ENCODE measurements at places on chromosomes 11 and 22. TPM values are rescaled to one million over a fixed set of nuclear protein-coding genes. Genes with fewer than 3 reads are reported as not detected.

RAPSN gene
- 2.2 TPM for total RNA-seq

SLC43A3 gene
- total RNA-seq, result 21.0 TPM

GRCh38 chr11:116791813-116792143 lies at the start of gene APOA5:
APOA5 (minus strand) TSS chr11:116791879; CDS start chr11:116791860, 19 bp downstream.
- DNase-seq, result no peak

GLB1L3 gene
- total RNA-seq, result not detected

TMEM191B gene
- 0.74 TPM for total RNA-seq

PHLDA2 gene
- not detected for total RNA-seq

FOLH1 gene
- total RNA-seq, result not detected

UBE4A gene
- total RNA-seq, result 32.6 TPM

DNA sequence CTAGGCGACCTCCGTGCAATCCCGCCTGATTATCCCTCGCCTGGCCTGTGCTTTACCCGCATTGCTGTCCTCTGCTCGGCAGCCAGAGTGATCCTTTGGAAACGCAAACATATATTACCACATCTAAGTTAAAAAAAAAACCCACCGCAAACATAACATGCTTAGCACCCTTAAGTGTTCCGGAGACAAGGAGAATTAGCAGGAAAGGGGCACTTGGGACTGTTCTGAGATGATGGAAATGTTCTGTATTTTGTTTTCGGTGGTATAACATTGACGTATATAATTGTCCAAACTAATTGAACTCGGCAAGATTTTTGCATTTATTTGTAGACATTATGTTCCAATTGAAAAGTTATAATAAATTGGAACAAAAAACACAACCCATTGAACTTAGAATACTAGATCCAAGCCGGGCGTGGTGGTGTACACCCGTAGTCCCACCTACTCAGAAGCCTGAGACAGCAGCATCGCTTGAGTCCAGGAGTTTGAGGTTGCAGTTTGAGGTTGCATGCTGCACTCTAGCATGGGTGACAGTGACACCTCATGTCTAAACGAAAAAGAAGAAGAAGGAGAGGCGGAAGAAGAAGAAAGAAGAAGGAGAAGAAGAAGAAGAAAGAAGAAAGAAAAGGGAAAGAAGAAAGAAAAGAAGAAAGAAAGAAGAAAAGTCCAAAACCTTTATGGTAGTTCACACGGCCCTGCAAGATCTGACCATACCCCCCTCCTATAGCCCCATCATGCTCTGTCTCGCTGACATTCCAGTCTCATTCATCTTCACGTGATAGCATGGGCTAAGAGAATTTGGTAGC lies 604 bp upstream of the POLR3H start:
- no peak for DNase-seq

- DNase-seq, result no peak
Measured at GRCh38 chr22:28983190-28983589, 78.4 kb downstream of the C22orf31 start.

ZNF70 gene
- total RNA-seq, result 4.0 TPM

ARHGEF12 gene
- total RNA-seq, result 92.9 TPM

GRCh38 chr11:11416917-11417316 lies 63.9 kb upstream of the CSNK2A3 start:
- DNase-seq, result no peak

OR51B5 gene
- not detected for total RNA-seq

- no peak for DNase-seq
Measured at GRCh38 chr11:36009473-36009872, 65.6 kb downstream of the LDLRAD3 start.

GRCh38 chr11:2175659-2176058 lies 4.0 kb upstream of the TH start:
- DNase-seq, result no peak

- no peak for DNase-seq
Measured at GRCh38 chr22:50302564-50302963, 4.9 kb downstream of the PLXNB2 start.

MUC6 gene
- not detected for total RNA-seq

UCP3 gene
- total RNA-seq, result 2.7 TPM

VWA5A gene
- total RNA-seq, result 4.6 TPM

DNA sequence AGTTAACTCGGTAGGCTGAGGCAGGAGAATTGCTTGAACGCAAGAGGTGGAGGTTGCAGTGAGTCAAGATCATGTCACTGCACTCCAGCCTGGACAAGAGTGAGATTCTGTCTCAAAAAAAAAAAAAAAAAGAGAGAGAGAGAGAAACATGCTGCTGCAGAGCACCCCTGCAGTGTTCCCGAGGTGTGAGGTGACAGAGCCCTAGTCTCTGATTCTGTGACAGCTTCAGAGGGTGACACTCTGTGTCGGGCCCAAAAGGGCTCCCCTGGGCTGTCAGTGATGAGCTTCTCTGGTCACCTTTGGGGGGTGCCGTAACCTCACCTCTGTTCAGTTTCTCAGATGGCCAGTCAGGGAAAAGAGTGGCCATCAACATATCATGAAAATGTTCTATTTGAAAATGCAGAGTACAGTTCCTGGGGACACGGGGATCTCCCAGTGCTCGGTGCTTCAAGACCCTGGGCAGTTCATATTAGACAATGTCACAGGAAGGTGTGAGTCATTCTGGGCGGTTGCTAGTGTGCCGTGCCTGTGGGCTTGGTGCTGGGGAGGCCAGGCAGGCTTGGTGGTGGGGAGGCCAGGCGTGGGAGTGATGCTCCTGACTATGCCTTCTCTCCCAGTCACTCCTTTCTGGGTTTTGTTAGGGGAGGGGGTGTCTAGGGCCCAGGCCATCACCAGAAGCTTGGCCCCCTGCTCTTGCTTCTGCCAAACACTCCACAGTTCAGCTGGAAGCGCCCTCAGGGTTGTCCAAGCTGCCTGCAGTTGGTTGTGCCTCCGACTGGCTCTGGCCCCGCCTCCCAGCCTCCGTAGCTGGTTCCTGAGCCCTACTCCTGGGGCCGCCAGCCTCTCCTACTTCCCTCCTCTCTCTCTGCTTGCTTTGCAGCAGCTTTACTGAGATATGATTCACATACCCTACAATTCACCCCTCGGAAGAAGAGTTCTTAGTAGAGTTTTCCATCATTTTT lies 52.5 kb upstream of the CLDN5 start:
- DNase-seq, result peak; percentile 42

GRCh38 chr11:65180877-65181568 lies 705 bp upstream of the CAPN1 start:
- DNase-seq, result peak; percentile 60

DNA sequence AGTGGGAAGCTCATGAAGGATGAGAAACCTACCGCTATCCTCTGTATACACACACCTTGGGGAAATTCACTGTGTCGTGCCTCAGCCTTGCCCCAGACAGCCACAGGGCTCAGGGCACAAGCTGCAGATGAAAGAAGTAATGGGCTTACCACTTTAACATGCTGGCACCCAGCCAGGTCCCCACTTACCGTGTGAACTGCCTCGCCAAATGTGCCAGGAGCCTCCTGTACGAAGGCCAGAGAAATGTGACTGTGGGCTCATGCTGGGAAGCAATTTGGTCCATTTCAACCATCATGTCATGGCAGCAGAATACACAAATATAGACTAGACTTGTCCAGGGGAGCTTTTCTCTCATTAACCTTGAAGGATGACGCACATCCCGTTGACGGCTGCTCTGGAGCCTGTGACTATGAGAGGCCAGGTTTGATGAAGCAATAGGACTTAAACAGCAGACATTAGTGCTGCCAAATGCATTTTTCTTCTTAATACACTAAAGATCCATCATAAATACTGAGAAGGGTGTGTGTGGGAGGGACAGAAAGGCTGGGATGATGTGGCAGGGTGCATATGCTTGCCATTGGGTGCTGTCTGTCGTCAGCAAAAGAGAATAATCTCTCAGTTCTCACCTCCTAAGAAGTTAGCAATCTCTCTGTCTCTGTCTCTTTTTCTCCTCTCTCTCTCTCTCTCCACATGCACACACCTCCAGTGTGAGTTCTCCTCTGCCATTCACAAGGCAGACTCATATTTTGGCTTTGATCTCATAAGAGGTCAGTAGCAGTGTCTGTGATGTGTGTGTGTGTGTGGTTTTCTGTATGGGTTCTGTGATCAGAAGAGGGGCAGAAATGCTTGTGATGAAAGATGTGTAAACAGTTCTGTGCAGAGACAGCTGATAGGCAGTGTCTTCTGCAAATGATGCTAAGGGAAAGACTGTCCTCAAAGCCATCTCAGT lies 142.4 kb downstream of the KIRREL3 start:
- no peak for DNase-seq

- no peak for DNase-seq
Measured at GRCh38 chr11:10541561-10541930, 559 bp upstream of the RNF141 start.

- no peak for DNase-seq
Measured at GRCh38 chr11:108117746-108118371, 3.5 kb upstream of the ACAT1 start.

DNA sequence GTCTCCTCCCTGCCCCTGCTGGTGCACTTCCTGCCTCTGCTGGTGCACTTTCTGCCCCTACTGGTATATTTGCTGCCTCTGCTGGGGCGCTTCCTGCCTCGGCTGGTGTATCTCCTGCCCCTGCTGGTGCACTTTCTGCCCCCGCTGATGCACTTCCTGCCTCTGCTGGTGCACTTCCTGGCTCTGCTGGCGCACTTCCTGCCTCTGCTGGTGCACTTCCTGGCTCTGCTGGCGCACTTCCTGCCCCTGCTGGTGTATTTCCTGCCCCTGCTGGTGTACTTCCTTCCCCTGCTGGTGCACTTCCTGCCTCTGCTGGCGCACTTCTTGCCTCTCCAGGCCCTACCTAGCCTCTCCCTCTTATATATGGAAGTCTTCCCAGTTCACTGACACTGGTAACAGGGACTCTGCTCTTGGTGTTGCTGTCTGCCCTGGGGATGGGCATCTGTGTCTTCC lies 10.1 kb downstream of the MTFP1 start:
- DNase-seq, result no peak

GRCh38 chr11:2248762-2249161 lies 21.6 kb downstream of the ASCL2 start:
- DNase-seq, result no peak

DNA sequence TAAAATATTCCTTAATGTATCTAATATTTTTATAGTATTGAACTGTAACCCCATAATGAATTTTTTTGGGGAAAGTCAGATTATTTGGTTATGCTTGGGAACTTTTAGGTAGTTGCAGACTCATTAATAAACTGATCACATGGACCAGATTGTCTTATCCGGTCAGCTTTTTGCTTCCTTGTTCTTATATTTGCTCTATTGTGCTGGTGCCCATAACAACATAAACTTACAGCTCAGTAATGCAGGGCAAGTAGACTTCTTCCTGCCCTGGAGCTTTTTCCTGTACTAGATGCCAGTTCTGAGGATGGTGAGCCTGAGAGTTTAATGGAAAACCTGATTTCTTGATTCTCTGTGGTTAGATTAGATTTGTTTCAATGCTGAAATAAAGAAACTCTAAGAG lies 53.2 kb downstream of the MTMR3 start:
- no peak for DNase-seq

DNA sequence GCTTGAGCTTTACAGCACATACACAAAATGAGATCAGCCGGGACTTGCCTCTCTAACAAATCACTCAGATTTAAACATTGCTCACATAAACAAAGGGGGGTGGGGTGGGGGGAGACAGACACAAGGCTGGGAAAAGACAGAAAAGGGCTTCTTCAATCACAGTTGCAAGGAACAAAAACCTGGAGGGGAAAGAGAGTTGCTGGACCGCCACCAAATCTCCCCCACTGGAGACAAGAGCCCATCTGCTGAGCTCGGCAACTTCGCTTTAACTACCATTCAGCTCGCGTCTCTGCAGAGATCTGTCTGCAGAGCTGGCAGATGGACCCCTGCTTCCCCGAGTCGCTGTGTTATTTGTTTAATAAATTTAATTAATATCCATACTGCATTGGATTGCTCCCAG lies 165.0 kb downstream of the RCN1 start:
- DNase-seq, result no peak

- DNase-seq, result no peak
Measured at GRCh38 chr22:46845296-46846149, 83.1 kb downstream of the TBC1D22A start.

DNA sequence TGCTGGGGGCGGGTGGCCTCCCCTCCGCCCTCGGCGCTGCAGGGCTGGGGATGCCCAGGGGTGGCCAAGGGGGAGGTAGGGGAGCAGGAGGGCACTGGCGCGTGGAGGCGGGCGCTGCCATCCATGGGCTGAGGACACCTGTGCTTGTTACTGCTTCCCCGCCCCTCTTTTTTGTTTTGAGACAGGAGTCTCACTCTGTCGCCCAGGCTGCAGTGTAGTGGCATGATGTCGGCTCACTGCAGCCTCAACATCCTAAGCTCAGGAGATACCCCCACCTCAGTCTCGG lies 683 bp upstream of the FADS3 start:
- no peak for DNase-seq

OR4C3 gene
- not detected for total RNA-seq

DNA sequence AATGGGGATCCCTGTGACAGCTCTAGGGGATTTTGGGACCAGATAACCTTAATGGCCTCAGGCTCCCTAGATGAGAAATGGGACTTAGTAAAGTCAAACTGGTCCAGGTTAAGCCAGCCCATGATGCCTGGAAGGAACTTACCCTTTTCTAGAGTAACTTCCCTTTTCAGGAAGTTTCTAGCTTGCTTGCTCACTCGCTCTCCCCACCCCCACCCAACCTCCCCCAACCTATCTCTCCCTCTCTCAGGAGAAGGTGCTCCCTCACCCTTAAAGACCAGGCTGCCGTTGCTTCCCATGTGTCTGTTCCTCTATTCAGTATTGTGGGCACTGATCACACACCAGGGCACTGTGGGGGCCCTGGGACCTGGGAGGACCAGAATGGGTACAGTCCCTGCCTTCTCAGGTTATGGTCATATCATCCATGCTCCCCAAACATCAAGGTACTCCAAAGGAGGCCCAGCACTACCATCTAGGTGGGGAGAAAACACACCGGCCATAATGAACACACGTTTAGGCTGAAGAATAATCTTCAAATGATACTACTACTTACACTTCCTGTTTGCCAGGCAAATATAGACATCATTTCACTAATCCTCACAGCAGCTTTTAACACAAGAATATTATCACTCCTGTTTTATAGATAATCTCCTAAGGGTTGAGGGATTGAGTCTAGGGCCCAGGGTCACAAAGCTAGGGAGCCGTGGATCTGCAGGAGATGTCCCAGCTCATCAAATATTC lies 18.2 kb downstream of the KCNQ1OT1 start:
- no peak for DNase-seq

GRCh38 chr11:95762534-95762933 lies 27.0 kb downstream of the FAM76B start:
- DNase-seq, result no peak

- DNase-seq, result no peak
Measured at GRCh38 chr11:75656044-75656727, 12.7 kb downstream of the MAP6 start.

SLC7A4 gene
- total RNA-seq, result 0.25 TPM

GRCh38 chr11:79333355-79333754 lies 107.5 kb downstream of the TENM4 start:
- DNase-seq, result no peak

OR2AT4 gene
- not detected for total RNA-seq

DNA sequence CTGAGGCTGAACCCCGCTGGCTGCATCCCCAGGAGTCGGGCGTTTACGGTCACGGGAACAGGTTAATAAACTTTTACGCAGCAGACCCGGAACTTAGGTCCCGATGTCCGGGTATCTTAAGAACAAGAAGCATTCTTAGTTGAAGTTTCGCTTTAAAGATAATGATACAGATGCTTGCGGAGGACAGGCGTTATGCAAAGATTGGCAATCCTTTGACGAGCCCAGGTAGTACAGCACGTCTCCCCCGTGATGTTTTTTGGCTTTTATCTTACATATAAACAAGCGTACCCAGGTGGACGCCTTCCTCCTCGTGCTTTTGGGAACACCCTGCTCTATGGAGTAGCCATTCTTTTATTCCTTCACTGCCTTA lies 871 bp upstream of the TOLLIP start:
- no peak for DNase-seq

OR52I2 gene
- total RNA-seq, result not detected

GRCh38 chr22:26339755-26340154 lies 89.3 kb upstream of the ASPHD2 start:
- no peak for DNase-seq

Data from left ventricle myocardium inferior (tissue), 1 donor.